ENCODE measurements at places on chromosomes 1 and 21.

DNA sequence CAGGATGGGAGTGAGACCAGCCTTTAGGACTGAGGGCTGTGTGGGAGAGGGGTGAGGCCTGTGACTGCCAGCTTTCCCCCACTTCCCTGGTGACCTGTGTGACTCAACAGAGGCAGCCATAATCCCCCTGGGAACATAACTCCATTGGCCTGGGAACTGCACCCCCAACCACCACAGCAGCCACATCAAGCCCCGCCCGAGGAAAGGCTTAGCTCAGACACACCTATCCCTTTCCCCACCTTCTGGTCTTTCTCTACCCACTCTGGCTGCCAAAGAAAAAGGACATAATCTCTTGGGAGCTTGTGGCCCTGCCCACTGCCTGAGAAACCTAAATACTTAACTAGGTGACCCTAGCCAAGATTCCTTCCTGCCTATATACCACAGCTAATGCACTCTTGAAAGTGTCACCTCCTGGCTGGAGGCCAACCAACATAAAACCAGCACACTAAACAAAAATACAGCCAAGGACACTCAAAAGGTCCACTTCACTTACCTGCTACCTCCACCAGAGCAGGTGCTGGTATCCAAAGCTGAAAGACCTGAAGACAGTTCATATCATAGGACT, 406.6 kb upstream of the CAMK1G start:
- DNase-seq = no peak

- no peak for DNase-seq
These were observed 95.7 kb upstream of the PLXNA2 start for GRCh38 chr1:208339911-208340310.

DNA sequence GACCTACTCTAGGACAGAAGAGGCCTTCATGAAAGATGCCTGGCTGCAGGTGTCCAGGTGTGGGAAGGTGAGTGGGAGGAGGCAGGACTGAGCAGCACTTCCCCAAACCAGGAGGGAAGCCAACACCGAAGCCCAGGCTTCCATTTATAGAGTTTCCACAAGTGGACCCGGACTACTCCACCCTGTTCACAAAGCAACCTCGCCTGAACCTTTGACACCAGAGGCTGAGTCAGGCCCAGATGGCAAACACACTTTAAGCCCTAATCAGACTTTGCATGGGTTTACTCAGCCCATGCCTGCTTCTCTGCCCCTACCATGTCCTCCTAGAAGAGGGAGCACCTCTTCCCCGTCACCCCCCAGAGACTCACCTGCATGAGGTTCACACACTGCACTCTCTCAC, 14.0 kb downstream of the PRR9 start:
- no peak for DNase-seq

DNA sequence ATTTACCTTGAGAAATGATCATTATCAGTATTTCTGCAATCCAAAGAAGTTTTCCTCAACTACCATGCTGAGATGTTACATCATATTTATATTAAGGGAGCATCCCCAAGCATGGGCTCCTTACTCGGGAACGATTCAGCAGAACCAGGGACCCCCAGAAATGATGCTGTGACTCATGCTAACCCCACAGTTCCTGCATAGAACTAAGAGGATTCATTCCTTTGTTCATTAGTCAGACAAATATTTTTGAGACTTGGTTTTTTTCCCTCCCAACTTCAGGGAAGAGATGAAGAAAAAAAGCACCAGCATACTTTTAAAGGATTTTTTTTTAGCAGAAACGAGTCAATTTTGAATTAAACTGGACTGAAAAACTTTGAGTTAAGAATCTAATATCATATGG, 49.2 kb upstream of the COL24A1 start:
- DNase-seq = no peak

- DNase-seq = no peak
These were observed 28.9 kb downstream of the RNF2 start for GRCh38 chr1:185074307-185074706.

DNA sequence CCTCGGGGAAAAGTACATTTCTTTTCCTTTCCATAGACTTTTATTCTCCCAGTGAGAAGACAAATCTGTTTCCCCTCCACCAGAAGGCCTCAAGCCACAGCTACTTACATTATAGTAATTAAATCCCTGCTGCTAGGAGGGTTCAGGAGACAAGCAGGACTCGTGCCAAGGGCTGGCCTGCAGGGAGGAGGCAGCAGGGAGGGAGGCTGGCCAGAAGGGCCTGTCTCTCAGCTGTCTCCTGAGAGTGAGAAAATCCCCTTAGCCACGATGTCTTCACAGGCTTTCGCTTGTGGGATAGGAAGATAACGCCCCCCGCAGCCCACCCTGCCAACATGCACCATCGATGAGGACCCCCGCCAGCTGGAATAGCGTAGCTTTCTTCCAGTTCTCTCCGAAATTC, 14.0 kb downstream of the KCNN3 start:
- no peak for DNase-seq

- DNase-seq = peak; percentile 49
These were observed 3.1 kb downstream of the USP48 start for GRCh38 chr1:21779613-21780521.

DNA sequence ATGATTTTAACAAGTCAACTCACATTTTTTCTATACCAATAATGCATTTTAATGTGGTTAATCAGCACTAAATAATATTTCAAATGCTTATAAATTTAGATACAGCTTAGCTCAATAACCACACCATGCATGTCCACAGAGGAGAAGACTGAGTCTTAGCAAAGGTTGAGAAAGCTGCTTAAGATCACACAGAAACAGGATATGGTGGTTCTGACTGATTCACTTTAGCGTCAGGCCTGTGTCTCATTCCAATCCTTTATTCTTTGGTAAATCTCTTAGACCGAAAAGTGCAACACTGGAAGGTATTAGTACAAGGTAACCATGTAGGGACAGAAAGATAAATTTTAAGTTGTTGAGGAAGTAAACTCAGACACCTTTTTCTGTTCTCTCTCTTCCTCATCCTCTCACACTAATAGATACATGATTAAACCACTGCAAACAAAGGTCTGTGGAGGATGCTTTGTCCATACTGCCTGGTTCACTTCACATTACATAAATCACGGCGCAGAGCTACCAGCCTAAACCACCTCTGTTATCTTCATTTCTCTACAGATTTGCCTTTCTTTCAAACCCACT, 139.0 kb downstream of the DPYD start:
- DNase-seq = no peak

DNA sequence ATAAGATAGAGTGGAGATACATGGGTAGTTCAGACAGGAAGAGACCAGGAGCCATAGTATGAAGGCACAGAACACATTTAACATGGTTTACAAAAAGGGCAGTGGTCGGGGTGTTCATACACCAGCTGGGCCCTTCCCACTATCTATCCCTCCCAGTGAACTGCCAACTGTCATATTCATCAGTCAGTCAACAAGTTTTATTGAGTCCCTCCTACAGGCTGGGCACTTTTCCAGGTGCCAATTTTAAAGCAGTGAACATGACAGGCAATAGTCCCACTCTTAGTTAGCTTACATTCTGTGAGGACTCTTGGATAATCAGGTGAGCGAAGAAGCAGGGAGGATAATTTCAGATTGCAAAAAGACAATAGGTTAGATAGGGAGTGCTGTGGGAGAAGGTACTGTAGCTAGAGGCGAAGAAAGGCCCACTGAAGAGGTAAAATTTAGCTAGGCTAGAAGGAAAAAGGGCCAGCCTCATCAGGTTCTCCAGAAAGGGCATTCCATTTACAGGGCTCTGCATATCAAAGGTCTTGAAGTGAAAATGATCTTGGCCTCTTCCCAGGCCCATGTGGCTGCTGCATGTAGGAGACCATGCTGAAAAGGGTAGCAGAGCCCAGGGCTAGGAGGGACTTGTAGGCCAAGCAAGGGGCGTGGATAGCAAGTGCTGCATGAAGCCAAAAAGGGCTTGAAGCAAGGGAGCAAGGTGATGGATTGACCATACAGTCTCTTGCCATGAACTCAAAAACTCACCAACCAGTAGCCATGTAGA, 274.7 kb upstream of the SNX7 start:
- no peak for DNase-seq

GRCh38 chr1:30471307-30471706, 252.1 kb downstream of the MATN1 start:
- DNase-seq = no peak

- DNase-seq = no peak
These were observed 60.2 kb downstream of the RIPK4 start for GRCh38 chr21:41706678-41707077.

DNA sequence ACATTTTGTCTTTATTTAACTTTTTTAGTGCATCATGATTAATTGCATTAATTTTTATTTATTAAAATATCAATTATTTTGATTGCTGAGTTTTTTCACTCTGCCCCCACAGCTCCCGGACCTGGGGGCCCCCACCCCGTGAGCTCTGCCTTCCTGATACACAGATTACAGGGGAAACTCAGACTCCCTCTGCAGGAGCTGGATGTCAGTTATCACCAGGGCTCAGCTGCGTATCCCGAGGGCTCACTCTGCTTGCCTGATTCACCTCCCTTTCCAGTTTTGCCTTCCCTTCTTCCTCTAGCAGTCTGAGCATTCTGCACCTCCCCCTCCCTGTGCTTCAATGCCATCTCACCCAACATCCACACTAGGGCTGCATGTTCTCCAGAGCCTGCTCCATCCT, 98.2 kb downstream of the ATP1A1 start:
- no peak for DNase-seq

GRCh38 chr1:246577082-246577719, 10.9 kb downstream of the CNST start:
- no peak for DNase-seq

DNA sequence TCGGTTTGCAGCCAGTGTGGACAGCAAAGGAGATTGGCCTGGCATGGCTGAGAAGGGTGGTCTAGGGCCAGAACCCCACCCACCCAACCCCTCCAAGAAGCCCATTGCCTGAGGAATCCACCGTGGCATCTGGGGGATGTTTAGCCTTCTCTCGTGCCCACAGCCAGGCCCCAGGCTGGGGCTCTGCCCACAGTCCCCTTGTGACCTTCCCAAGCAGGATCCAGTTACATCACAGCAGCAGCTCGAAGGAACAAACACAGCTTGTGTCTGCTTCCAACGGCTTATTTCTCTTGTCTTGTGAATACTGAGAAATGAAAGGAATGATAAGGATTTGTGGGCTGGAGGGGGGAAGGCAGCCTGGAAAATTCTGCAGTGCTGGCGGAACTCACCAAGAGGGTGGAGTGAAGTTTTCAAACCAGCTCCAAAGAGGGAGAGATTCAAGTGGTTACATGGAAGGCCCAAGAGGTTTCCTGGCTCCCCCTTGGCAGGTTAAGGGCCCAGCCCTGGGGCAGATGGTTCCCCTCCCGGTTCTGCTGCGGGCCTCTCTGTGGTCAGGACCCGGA, 61.6 kb downstream of the DHRS3 start:
- DNase-seq = no peak

Data from activated CD4-positive, alpha-beta T cell treated with anti-CD3 and anti-CD28 coated beads for 4 hours (primary cell).